ENCODE measurements at places on chromosomes 4 and X.
A peak's percentile ranks its signal among the peaks of the same experiment; 100 is the strongest.

DNA sequence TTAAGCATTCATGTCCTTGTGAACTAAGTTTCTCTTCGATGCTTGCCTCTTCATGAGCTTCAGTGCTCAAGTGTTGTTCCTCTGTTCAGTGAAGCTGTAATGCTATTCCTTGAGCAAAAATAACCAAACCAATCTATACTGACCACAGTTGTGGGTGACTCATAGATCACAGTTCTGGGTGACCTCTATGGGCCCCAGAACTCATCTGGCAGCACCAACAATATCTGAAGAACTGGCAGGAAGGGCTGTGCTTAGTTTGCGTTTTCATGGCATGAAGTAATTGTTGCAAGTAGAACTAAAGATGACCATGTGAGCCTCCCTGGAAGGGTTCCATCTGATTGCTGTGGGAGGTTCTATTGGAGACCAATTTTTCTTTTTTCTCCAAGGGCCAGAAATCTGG lies 106.2 kb downstream of the CCNG2 start:
- DNase-seq: no peak

- DNase-seq: no peak
Observed at GRCh38 chrX:119459181-119459580, 9.1 kb upstream of the SLC25A5 start.

DNA sequence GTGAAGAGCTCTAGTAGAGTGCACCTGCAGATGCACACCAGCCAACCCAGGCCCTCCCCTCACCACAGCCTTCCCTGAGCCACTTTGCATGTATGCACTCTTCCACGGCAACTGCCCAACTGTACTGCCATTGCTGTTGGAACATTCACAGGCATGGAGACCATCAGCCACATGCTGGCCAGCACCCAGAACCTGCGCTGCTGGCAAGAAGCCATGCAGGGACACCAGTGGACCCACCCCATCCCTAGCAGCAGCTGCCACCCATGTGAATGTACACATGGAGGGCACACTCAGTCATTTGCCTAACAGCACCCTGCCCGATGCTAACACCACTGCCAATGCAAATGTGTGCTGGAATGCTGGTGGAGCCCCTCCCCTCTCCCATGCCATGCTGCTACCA lies 35.6 kb downstream of the FAM47B start:
- DNase-seq: no peak

DNA sequence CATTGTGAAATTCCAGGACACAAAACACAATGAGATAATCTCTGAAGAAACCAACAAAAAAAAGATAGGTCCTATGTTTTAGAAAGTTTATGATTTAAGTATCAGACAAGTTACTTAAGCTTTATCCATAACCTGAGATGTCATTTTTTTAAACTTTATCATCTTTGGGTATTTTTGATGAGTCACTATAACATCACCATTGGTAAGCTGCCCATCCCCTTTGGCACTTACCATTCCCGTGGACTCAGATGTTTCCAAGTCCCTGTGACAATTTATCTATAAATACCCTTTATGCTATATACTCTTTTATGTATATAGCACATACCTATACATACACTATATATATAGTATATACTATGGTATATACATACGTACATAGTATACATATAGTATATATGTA lies 198.9 kb upstream of the GEMIN8 start:
- peak; percentile 9 for DNase-seq

GRCh38 chr4:95949136-95949765 lies 109.4 kb downstream of the PDHA2 start:
- no peak for DNase-seq

DNA sequence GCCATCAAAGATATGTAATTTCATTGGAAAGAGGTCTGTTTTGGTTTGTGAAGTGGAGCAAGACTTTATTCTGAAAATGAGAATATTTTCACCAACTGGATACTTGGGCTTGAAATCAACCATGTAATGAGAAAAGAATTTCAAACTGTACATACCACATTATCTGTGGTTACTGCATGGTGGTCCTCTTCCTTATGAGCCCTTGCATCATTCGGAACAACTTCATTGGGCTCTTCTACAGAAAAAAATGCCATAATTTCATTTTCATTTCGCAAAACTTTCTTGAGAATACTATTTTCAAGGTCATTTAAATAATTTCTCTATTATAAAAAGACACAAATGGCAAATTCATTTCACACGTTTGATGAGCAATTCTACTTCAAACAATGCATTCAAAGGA lies 148.6 kb upstream of the RPS6KA6 start:
- no peak for DNase-seq

- DNase-seq: no peak
Observed at GRCh38 chrX:129721870-129722269, 16.9 kb upstream of the XPNPEP2 start.

- DNase-seq: no peak
Observed at GRCh38 chrX:120452131-120452530, 17.0 kb downstream of the LAMP2 start.

GRCh38 chr4:84938316-84938715 lies 28.2 kb downstream of the WDFY3 start:
- DNase-seq: peak; percentile 56

GRCh38 chr4:37685823-37686372 lies 278 bp downstream of the RELL1 start:
- DNase-seq: peak; percentile 33

DNA sequence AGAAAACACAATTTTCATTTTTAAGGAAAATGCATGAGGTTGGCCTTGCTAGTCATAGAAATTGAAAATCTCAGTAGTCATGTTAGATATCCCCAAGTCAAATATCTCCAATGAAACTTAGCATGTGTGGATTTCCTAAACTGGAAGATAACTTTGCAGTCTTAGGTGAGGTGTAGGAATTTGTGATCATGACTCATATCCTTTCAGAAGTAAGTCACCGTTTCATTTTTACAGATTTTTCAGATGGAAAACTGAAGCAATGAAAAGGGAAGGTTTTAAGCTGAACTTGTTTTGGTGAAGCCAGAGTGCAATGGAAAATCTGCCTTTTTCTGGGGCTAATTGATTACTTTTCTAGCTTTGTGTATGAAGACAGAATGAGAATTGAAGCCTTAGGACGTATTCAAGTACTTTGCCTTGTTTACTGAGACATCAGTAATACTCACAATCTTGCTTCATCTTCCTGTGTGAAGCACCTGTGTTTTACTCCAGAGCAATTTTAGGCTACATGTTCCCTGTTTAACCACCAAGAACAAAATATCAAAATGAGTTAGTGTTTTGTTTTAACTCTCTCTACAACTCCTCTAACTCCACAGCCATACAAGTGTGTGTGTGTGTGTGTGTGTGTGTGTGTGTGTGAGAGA lies 1662.8 kb upstream of the ADGRL3 start:
- DNase-seq: peak; percentile 67

DNA sequence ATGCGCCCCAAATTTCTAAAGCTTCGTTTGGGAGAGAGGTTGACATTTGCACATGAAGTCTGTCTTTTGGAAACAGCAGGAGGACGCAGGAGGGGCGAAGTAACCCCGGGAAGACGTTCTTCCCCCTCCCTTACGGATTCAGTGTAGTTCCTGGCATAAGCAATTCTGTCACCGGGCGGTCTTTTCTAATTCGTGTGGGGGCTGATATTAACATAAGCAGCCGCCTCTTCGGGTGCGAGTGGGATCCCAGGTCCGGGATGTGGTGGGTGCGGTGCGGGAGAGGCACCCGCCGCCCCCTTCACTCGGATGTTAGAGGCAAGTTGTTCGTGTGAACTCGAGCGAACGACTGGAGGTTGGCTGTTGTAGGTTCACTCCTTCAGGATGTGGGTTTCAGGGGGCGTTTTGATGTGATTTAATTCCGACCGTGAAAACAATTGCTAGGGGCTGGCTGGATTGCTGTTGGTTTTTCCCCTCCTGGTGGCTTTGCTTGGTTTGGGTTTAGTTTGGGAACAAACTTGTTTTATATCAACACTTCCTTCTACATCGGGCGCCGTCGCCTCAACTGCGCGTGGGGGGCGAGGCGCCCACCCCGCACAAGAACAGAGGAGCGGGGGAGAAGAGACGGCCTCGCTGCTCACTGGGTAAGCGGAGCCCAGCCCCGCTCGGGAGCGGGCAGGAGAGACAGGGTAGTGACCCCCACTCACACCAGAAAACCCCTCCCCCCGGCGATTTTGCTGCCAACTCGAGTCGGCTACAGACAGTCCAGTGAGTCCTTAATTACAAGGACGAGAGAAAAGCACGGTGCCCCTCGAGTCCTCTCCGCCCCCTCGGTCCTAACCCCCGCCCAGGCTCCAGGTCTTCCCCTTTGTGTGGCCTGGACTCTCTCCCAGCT lies 2.9 kb upstream of the LEF1 start:
- DNase-seq: no peak

- no peak for DNase-seq
Observed at GRCh38 chr4:74830928-74831327, 36.6 kb upstream of the BTC start.

- DNase-seq: no peak
Observed at GRCh38 chr4:111952688-111953087, 192.6 kb upstream of the FAM241A start.

GRCh38 chr4:37423310-37423709 lies 178.8 kb downstream of the NWD2 start:
- DNase-seq: no peak

- peak; percentile 73 for DNase-seq
Observed at GRCh38 chrX:20547611-20548051, 280.9 kb upstream of the RPS6KA3 start.

GRCh38 chr4:100103671-100104070 lies 86.6 kb downstream of the DDIT4L start:
- no peak for DNase-seq

DNA sequence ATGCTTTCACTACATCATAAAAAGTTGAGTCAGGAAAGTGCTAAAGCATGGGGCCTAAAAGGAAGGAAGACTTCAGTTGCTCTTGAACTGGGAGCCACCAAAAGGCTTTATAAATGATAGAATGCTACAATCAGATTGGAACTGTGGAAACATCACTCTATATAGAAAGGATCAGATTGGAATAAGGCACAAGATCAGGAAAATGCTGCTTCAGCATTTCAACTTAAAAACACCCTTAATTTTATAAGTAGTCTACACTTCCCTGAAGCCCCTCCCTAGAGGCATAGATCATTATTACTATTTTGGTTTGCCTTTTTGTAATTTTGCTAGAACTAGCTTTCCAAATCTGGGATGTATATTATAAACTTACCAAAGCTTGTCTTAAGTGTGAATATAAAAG lies 170.7 kb downstream of the FANCB start:
- no peak for DNase-seq

- DNase-seq: no peak
Observed at GRCh38 chrX:42616981-42617380, 161.0 kb downstream of the PPP1R2C start.

DNA sequence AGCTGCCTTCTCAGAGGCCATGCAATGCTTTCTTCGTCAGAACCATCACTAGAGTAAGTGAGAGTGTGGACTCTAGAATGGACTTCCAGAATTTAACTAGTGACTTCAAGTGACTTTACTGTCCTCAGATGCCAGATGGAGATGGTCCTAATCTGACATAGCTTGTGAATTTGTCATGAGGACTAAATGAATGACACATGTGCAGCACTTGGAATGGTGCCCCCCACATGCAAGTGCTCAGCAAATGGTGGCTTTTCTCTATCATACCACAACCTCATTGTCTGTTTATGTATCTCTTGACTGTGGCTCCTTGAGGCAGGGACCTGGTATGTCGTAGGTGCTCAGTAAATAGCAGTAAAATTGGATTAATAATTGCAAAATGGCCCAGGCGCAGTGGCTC lies 91.6 kb upstream of the STX18 start:
- DNase-seq: no peak

- no peak for DNase-seq
Observed at GRCh38 chrX:13085526-13085925, 41.1 kb upstream of the FAM9C start.

- DNase-seq: no peak
Observed at GRCh38 chrX:136538811-136539210, 6.8 kb downstream of the VGLL1 start.

DNA sequence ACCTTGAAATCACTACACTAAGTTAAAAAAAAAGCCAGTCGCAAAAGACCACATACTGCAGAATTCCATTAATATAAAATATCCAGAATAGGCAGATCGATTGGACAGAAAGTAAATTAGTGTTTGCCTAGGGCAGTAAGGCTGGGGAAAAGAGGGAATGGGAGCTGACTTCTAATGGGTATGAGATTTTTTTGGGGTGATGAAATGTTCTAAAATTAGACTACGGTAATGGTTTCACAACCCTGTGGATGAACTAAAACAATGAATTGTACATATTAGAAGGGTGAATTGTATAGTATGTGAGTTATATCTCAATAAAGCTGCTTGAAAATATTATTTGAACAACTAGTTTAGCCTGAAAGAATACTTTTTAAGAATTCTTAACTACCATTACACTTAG lies 6.7 kb upstream of the GPRIN3 start:
- DNase-seq: no peak

DNA sequence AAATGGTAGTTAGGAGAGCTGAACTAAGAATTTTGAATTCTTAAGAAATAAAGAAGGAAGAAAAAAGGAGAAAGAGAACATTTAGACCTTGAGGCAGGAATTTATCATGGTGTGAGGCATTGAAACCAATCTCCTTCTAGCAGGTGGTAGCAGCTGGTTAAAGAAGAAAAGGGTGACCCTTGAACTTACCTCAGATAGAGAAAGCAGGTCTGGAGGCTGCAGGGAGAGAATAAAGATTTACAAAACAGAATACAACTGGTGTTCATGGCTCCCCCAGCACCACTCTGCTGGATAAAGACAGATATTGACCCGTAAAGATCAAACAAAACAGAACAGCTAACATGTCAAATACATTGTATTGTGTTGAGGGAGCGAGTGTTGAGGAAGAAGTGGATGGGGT lies 56.0 kb downstream of the NCAPG start:
- DNase-seq: no peak

GRCh38 chrX:153926552-153926857 lies 441 bp upstream of the ARHGAP4 start:
- DNase-seq: peak; percentile 4

GRCh38 chr4:6179362-6179761 lies 21.0 kb downstream of the JAKMIP1 start:
- DNase-seq: no peak

DNA sequence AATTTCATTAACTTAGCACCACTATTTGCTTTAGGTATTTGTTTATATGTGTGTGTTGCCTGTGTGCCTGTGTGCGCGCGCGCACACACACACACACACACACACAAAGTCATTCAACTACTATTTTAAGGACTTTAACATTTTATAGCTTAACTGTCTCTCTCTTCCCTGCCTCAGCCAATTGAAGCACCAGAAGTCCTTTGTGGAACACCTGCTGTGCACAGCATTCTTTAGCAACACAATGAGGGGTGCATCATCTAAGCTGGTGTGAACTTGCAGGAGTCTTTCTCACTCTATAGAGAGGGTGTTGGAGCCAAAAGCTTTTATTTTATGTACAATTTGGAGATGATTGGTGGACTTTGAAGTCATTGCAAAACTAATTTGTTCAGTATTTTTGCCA lies 31.3 kb downstream of the SLIT2 start:
- DNase-seq: no peak

DNA sequence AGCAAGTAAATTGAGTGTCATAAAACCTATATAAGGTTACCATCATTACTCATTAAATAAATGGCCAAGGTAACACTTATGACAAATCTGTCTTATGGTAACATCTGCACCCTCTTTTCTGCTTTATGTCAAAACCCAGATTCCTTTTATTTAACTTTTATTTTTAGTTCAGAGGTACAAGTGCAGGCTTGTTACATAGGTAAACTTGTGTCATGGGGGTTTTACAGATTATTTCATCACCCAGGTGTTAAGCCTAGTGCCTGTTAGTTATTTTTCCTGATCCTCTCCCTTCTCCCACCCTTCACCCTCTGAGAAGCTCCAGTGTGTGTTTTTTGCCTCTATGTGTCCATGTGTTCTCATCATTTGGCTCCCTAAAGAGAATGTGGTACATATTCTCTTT lies 930.7 kb downstream of the CCSER1 start:
- no peak for DNase-seq
